Mesangial cell (primary cell): ENCODE measurements at places on chromosomes 11 and 22. TPM values are rescaled to one million over a fixed set of nuclear protein-coding genes. Genes with fewer than 3 reads are reported as not detected.

Gene FXYD2
- total RNA-seq = 57.8 and 248 TPM in 2 replicates

Gene OR8A1
- not detected in 2 replicates for total RNA-seq

Gene MAJIN
- not detected in 2 replicates for total RNA-seq

Gene CEP126
- 0.98 and 1.1 TPM in 2 replicates for total RNA-seq

Gene ASCL2
- not detected in 2 replicates for total RNA-seq

Gene RFPL3
- not detected in 2 replicates for total RNA-seq

Gene SLN
- total RNA-seq = 0.16 and 0.38 TPM in 2 replicates

Gene OR4C12
- not detected in 2 replicates for total RNA-seq

Gene TCF20
- total RNA-seq = 24.4 and 24.6 TPM in 2 replicates

Gene CCDC90B
- total RNA-seq = 29.9 and 36.0 TPM in 2 replicates

Gene PTS
- total RNA-seq = 19.5 and 23.3 TPM in 2 replicates

Gene OAF
- 23.0 and 35.4 TPM in 2 replicates for total RNA-seq

Gene NCR3LG1
- 3.3 and 5.5 TPM in 2 replicates for total RNA-seq

Gene OR52I2
- not detected in 2 replicates for total RNA-seq

Gene CABP7
- under 0.01 TPM in 1 of 2 replicates, not detected in the other for total RNA-seq

Gene TSSK2
- total RNA-seq = not detected in 2 replicates

Gene MOB2
- 14.8 and 25.4 TPM in 2 replicates for total RNA-seq

Gene HMOX1
- total RNA-seq = 2.8 and 11.0 TPM in 2 replicates

Gene ANO1
- under 0.01 and 0.13 TPM in 2 replicates for total RNA-seq
